ENCODE measurements at places on chromosomes 16 and 17.

DNA sequence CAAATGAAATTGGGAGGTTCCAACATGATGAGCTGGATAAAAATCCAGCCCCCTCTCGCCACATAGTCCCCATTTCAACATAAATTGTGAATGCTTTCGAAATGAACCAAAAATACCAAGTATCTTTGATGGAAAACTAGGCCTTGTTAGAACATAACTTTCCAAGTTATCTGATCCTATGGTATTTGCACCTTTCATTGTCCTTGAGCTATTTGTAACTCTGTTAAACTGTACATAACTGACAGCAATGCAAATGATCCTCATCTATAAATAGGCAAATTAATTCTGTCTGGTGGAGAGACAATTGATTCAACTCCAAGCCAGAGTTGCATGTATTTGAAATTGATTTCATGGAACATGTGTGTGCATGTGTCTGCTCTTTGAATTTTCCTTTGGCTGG lies 18.2 kb downstream of the CMTM4 start:
- no peak for DNase-seq
- H3K27ac ChIP-seq: no peak overlapping the region
- H3K4me3 ChIP-seq: no peak overlapping the region
- H3K4me1 ChIP-seq: no peaks in the 10 kb centered on the region
- H3K36me3 ChIP-seq: no peaks in the 10 kb centered on the region
- H3K27me3 ChIP-seq: no peaks in the 10 kb centered on the region

DNA sequence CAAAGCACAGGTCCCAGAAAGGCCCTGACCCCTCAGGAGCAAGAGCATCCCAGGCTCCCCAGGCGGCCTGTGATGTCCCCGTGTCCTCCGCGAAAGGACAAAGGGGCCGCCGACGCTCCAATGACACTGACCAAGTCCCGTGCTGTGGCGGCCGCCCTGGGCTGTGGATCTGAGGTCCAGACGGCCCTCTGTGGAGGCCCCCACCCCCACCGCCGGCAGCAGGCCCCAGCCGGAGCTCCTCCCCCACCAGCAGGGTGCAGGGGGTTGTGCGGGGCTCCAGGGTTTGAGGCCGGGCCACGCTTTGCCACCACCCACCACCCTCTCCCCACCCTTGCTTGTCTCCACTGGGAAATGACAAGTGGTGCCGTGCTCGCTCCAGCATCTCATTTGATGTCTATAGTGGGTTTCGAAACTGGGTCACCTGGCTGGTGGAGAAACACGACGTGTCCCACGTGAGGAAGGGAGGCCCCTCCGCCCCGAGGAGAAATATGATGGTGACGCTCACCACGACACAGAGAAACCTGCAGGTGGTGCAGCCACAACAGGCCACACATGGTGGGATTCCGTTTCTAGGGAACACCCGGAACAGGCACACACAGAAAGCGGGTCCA lies 31.2 kb upstream of the ZNF469 start:
- no peaks in the 10 kb centered on the region for H3K27me3 ChIP-seq
- H3K36me3 ChIP-seq: no peaks in the 10 kb centered on the region
- H3K4me3 ChIP-seq: no peak overlapping the region
- DNase-seq: no peak
- no peak overlapping the region for H3K27ac ChIP-seq
- H3K4me1 ChIP-seq: no peaks in the 10 kb centered on the region

DNA sequence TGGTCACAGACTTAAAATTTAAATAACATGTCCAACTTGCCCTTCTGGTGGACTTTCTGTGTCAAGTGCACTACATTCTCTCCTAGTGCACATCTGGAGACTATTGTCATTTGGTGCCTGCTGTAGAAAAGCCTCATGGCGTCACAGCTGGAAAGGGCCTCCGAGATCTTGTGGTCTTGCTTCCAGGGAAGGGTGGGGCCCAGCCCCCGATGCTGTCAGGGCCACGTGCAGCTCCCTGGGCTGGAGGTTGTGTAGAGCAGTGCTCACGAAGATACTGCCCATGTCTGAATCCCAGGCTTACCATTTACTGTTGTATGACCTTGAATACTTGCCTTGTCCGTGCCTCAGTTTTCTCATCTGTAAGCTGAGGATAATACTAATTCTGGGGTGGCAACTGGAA lies 6.8 kb upstream of the MPRIP start:
- no peaks in the 10 kb centered on the region for H3K36me3 ChIP-seq
- H3K4me1 ChIP-seq: peaks cover 19% of the 10 kb centered on the region
- no peak for DNase-seq
- no peak overlapping the region for H3K4me3 ChIP-seq
- H3K27me3 ChIP-seq: no peaks in the 10 kb centered on the region

DNA sequence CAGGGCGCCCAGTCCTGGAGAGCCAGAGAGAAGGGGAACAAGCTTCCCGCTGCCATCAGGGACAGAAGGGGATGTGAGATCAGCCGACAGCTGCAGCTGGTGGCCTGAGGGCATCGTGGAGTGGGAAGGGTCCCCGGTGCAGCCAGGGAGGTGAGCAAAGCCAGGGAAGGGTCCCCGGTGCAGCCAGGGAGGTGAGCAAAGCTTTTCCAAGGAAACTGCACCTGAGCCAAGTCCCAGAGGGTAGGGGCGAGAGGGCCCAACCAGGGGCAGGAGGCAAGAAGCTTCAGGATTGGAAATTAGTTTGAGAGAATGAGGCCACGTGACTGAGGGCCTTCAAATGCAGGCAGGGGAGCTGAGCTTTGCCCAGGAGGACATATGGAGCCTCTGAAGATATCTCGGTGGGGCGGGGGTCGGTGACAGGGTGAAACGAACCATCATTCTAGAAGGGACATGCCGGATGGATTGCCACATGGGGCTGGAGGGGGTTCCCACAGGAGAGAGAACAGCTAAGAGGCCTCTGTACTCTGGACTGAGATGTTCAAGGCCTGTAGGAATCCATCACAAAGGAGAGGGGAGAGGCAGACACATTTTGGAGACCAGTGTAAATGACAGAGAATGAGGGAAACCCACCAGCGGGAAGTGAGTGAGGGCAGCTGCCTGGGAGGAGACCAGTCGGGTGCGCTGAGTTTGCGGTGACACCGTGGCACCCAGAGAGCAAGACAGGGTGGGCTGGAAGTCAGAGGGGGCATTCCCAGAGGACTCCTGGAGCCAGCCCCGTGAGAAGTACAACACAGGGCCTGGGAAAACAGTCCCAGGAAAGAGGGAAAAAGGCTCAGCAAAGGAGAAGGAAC lies 31.4 kb upstream of the RPH3AL start:
- no peaks in the 10 kb centered on the region for H3K36me3 ChIP-seq
- no peak overlapping the region for H3K27ac ChIP-seq
- peaks cover 23% of the 10 kb centered on the region for H3K4me1 ChIP-seq
- H3K4me3 ChIP-seq: no peak overlapping the region
- H3K27me3 ChIP-seq: peaks cover 27% of the 10 kb centered on the region

- no peaks in the 10 kb centered on the region for H3K36me3 ChIP-seq
- DNase-seq: no peak
- H3K4me1 ChIP-seq: no peaks in the 10 kb centered on the region
- H3K4me3 ChIP-seq: no peak overlapping the region
Measured at GRCh38 chr17:75418531-75418930, 13.1 kb upstream of the GRB2 start.

DNA sequence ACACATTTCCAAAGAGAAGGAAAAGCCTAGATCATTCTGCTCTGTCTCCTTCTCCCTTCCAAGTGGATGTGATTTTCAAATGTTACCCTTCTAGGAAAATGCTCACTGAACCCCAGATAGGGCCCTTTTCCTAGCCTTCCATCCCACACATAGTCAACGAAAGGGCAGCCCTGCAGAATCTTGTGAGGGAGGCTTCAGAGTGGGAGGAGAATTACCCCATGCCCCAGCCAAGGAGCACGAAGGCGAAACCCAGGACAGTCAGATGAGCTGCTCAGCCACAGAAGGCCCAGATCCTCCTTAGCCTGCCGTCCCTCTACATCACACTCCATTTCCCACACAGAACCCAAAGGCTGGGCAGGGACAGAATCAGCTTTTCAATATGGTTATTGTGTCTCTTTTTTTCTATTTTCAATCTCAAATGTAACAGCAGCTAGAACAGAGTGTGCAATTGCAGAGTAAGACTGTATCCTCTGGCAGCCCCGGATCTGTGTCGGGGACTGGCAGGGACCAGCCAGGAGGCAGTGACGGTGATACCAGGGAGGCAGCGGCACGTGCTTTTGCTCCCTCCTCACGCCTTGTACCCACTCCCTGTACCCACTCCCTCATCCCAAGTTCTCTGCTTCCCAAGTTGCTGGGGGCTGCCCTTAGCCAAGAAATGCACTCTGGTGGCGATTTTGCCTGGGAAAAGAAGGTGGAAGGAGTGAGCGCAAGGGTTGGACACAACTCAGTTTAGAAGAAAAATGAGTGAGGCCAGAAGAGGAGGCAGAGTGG lies 3.7 kb upstream of the SDK2 start:
- H3K27ac ChIP-seq: no peak overlapping the region
- no peak overlapping the region for H3K4me3 ChIP-seq
- H3K36me3 ChIP-seq: no peaks in the 10 kb centered on the region
- no peaks in the 10 kb centered on the region for H3K4me1 ChIP-seq
- DNase-seq: no peak

GRCh38 chr16:11257131-11257938 lies 1.3 kb upstream of the SOCS1 start:
- DNase-seq: peak; percentile 74
- peaks cover 52% of the 10 kb centered on the region for H3K4me1 ChIP-seq
- peak overlapping the region; percentile 74 for H3K4me3 ChIP-seq
- no peaks in the 10 kb centered on the region for H3K27me3 ChIP-seq

DNA sequence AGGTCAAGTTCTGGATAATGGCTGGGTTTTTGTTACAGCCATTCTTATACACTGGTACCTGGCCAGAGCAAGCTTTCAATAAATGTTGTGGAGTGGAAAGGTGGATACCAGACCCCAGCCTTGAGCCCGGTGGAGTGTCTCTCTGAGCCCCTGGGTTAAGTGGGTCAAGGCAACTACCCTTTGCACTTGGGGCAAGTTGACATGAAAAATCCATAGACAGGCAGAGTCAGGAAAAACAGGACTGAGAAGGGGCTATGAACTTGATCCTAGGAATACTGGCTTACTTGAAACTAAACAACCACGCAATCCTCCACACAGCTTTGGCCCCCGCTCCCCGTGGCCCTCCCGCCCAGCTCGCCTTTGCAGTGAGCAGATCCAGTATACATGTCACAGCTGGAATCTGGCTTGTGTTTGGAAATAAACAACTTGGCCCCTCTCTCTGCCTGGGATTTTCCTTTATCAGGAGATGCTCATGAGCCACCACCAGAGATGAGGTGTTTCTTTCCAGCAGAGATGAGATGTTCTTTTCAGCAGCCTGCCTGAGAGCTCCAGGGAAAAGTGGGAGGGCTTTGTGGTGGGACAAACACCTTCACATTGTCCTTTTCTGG lies 65.9 kb downstream of the KSR1 start:
- no peak overlapping the region for H3K4me3 ChIP-seq
- H3K4me1 ChIP-seq: peaks cover 40% of the 10 kb centered on the region
- no peak overlapping the region for H3K27ac ChIP-seq
- H3K27me3 ChIP-seq: no peaks in the 10 kb centered on the region
- DNase-seq: no peak
- no peaks in the 10 kb centered on the region for H3K36me3 ChIP-seq

GRCh38 chr16:73205153-73205886 lies 157.4 kb upstream of the ZFHX3 start:
- no peak for DNase-seq
- H3K36me3 ChIP-seq: no peaks in the 10 kb centered on the region
- no peaks in the 10 kb centered on the region for H3K27me3 ChIP-seq
- no peak overlapping the region for H3K27ac ChIP-seq
- H3K4me3 ChIP-seq: no peak overlapping the region
- H3K4me1 ChIP-seq: no peaks in the 10 kb centered on the region

- H3K4me1 ChIP-seq: peaks cover 8% of the 10 kb centered on the region
- H3K27me3 ChIP-seq: no peaks in the 10 kb centered on the region
- H3K4me3 ChIP-seq: no peak overlapping the region
- peaks cover 99% of the 10 kb centered on the region for H3K36me3 ChIP-seq
Measured at GRCh38 chr17:82058230-82058854, 6.6 kb downstream of the GPS1 start.

DNA sequence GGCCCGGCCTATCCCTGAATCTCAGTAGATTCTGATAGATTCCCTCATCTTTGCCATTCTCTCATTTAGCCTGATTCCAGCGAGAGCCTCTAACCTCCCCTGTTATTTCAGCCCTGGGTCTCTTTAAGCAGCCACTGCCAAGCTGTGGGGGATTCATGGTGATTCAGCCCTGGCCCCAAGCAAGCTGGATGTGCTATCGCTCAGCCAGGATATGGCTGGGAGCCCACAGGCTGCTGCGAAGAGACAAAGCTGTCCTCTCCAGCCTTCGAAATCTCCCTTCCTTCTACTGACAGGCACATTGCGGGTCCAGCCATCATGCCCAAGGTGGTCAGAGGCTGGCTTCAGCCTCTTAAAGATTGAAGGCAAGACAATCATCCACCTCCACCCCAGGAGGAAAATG lies 394.1 kb downstream of the SOX9 start:
- DNase-seq: peak; percentile 54
- no peak overlapping the region for H3K4me3 ChIP-seq
- no peak overlapping the region for H3K27ac ChIP-seq
- H3K27me3 ChIP-seq: no peaks in the 10 kb centered on the region
- no peaks in the 10 kb centered on the region for H3K4me1 ChIP-seq
- H3K36me3 ChIP-seq: no peaks in the 10 kb centered on the region

DNA sequence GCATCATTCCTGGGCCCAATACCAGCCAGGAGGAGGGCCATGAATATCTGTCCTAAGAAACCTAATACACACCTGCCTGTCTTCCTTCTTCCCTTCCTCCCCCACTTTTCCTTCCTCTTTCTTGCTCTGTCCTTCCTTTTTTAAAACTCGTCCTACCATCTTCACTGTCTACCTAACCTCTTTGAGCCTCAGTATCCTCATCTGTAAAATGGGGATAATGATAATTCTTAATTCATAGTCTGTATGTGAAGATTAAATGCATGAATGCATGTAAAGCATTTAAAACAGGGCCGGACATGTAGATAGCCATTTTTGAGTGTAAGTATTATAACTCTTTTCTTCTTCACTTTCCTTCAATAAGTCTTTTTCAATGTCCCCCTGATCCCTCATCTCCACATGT lies 560 bp downstream of the CRYBA1 start:
- no peaks in the 10 kb centered on the region for H3K36me3 ChIP-seq
- no peak for DNase-seq
- H3K4me3 ChIP-seq: no peak overlapping the region
- H3K27me3 ChIP-seq: no peaks in the 10 kb centered on the region
- no peak overlapping the region for H3K27ac ChIP-seq

DNA sequence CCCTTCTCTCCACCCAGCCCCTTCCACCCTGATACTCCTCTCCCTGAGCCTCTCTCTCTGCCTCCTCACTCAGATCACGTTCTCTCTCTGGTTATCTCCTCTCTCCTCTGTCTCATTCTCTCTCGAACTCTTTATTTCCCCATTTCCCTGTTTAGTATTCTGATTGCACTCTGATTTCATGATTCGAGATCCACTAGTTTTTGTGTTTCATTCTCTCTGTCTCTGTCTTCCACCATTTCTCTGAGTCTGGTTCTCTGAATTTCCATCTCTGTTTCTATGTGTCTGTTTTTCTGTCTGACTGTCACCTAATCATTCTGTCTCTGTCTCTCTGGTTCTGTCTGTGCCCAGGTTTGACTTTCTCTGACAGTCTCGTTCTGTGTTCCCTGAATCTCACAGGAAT lies 2.0 kb downstream of the SEZ6L2 start:
- H3K4me3 ChIP-seq: no peak overlapping the region
- DNase-seq: no peak
- no peaks in the 10 kb centered on the region for H3K36me3 ChIP-seq
- peaks cover 13% of the 10 kb centered on the region for H3K4me1 ChIP-seq

Data from left lung (tissue), 14 donors.